ENCODE measurements at places on chromosomes 12 and 14.
A peak's percentile ranks its signal among the peaks of the same experiment; 100 is the strongest.

DNA sequence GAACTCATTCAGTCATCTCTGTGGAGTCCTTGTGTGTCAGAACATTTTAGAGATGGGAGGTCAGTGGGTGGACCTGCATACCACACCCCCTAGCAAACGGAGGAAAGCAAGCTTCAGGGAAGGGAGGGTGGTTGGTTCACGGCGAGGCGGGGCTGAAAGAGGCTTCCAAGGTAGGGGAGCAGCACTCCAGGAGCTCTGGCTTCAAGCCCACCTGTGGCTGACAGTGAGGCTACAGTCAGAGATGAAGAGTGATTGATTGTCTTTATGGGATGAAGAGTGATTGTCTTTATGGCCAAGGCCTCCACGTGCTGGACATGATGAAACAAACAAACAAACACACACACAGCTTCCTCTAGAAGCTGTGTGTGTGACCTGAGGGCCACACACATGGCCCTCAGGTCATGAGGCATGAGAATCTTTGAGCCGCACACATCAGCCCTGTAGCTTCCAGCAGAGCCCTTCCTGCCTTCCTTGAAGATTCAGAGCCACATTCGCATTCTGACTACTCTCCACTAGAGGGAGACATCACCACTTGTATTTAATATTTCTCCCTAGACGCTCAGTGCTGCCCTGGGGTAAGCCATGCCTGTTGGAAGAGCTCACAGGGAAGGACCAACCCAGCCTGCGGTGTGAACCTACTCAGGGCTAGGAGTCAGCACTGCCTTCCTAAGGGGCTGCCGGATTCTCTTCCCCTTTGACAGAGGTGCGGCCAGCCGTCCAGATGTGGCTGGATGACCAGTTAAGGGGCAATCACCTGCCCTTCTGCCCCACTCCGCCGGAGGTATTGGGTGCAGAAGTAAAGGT lies 54.4 kb upstream of the KCNA1 start:
- peak; percentile 91 for DNase-seq

- no peak for DNase-seq
Observed at GRCh38 chr12:13547283-13547682, 350.8 kb downstream of the EMP1 start.

- no peak for DNase-seq
Observed at GRCh38 chr12:127311720-127312364, 955.1 kb upstream of the TMEM132C start.

DNA sequence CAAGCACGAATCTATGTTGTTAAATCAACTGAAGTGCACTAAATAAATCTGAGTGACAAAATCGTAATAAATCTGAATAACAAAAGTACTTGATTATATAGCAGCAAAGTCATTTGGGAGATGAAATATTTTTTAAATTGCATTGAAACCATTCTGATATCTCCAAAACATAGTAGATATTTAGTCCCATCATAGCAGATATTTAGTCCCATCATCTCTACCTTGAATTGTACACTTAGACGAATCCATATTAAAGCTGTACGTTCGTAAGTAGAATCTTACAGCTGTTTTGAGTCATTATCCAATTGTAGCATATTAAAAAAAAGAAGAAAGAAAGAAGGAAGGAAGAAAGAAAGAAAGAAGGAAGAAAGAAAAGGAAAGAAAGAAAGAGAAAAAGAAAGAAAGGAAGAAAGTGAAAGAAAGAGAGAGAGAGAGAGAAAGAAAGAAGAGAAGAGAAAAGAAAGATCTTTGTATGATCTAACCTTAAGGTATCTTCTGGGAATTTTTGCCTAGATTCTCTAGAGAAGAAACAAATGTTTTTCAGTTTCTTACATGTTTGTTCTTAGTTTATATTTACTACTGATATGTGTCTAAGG lies 2.6 kb downstream of the DCN start:
- no peak for DNase-seq

GRCh38 chr12:6620137-6620884 lies 13.1 kb upstream of the CHD4 start:
- no peak for DNase-seq

Measured in Ammon's horn (tissue), 1 donor.